AG09309 (cell line): ENCODE measurements at places on chromosomes 1 and 21.

DNA sequence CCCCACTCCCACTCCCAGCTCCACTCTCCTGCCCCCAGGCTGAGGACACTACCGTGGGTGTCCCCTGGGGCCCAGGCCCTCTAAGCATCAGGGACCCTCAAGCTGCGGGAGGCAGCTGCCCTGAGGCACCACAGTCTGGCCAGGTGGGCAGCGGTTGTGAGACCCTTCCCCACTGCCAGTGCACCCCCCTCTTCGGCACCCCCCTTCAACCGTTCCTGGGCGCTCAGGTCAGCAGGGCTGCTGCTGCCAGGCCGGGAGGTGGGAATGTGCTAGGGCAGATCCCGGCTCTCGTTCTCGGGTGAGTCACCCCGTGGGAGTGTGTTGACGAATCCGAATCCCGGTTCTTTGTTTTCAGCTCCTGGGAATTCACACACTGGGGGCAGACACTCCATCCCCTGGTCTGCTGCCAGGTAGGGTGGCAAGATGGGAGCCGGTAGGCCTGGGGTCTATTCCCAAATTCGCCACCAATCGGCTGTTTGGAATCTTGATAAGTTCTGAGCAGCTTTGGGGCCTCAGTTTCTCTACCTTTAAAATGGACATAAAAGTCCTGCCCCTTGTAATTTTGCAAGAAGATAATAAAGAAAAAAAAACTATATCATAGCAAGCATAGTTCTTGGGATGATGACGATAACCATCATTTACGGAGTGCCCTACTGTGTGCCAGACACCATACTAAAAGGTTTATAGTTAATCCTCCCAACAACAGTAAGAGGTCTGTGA lies 28.5 kb upstream of the CASZ1 start:
- peak; percentile 10 for DNase-seq

DNA sequence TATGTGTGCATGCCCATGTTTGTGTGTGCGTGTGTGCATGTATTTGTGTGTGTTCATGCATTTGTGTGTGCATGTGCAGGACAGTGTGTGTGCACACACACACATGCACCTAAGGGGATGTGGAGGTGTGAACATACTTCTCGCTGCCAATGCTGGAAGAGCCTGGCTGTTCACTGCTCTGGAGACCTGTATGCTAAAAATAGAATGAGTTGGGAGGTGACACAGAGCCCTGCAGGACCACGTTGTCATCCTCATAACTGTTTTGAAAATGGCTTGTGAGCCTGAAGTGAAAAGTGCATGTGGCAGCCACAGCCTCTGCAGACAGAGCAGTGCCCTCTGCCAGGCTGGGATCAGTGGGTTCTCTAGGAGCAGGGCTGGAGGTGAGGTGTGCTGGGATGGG lies 95.8 kb downstream of the AJAP1 start:
- no peak for DNase-seq

DNA sequence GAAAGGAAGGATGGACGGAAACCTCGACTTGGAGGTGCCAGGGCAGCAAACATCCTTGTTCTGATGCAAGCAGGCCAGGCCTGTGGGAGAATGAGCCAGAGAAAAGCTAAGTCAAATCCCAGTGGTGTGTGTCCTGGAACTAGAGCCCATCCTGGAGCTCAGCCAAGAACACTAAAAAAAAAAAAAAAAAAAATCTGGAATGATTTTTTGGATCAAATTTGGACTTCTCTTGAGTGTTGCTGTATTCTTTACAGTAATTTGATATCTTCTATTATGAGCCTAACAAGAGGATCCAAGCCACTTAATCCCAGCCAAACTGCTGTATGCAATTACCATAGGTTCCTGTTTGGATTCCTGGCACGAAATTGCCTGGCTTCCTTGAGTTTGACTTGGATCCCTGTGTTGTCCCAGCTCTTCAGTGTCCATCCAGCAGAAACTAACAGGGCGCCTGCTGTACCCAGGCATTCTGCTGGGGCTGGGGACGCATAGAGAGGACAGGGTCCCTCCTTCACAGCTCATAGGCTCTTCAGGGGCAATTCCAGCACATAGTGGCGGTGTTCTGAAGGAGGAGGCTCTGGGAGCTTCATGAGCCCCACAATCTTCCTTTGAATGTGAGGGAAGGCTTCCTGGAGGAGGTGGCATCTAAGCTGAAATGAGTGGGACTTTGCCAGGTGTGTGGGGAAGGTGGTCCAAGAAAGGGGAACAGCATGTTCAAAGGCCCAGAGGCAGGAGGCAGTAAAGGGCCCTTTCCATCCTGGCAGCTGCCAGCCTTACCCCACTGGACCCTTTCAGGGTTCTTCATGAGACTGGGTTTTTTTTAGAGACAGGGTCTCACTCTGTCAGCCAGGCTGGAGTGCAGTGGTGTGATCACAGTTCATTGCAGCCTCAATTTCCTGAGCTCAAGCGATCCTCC lies 24.7 kb downstream of the EPHX1 start:
- DNase-seq, result peak; percentile 55

DNA sequence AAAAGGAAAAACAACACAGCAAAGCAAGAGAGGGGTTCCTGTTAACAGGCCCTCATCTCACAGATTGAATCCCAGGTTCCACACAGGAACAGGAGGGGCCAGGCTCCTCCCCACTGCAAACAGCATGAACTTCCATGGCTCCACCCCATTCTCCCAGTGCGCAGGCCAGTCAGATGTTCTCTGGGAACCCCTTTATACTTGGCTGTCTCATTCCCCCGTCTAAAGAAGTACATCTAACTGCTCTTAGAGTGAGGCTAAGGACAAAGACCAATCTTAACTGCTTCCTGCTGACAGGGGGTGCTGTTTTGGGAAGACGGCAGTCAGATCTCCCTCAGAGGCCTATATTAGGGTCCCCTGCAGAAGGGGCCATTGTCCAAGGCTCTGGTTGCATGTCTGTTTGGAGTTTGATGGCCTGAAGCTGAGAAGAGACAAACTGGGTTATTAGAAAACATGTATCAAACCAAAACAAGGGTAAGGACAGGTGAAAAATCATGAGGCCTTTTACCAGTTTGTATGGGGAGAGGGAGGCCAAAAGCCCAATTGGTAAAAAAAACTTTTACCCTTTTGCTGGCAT lies 10.5 kb upstream of the NASP start:
- DNase-seq, result no peak

DNA sequence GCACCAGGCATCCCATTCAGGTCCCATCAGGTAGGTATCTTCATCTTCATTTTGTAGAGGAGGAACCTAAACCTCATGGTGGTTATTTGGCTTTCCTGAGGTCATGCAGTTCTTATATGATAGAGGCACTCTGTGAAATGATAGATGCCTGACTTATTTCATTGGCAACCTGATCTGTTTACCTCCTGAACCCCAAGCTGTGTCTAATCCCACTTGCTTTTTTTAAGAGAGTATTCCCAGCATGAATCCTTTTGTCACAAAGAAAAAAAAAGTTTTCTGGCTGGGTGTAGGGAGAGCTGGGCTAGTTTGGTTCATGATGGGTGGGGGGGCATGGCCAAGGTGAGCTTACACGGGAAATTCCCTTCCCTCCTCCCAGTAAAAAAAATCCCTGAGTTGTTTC lies 154.2 kb downstream of the TENT5C start:
- no peak for DNase-seq

DNA sequence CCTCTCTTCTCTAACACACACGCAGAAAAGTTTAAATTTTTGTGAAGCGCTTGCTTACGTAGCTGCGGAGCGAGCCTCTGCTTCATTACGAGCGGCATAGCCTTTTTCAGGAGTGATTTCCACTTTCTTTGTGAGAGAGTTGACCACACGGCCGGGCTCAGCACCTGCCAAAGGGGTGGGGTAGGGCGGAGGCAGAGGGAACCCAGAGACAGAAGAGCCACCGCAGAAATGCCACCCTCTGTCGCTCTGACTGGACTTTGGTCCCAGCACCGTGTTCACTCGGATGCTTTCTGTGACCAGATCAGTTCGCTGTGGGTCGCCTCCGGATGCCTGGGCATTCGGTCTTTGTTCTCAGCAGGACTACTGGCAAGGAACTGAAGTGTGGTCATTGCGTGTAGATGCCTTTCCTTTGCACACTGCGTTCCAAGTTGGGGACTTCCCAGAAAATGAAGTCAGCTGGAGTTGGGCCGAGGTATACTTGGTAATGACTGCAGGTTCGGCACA lies 883 bp downstream of the CHODL start:
- DNase-seq, result no peak

- DNase-seq, result no peak
Observed at GRCh38 chr1:155063550-155064110, at the start of gene EFNA4. Gene EFNA4 (plus strand): TSS chr1:155063740. CDS start chr1:155063824, 84 bp downstream.

- DNase-seq, result no peak
Observed at GRCh38 chr1:202323731-202324130, 18.0 kb downstream of the UBE2T start.

- DNase-seq, result no peak
Observed at GRCh38 chr1:205434738-205435137, 12.9 kb upstream of the LEMD1 start.

- DNase-seq, result no peak
Observed at GRCh38 chr1:230725256-230726012, 11.5 kb upstream of the AGT start.

- no peak for DNase-seq
Observed at GRCh38 chr1:230823426-230823825, 44.9 kb downstream of the C1orf198 start.

DNA sequence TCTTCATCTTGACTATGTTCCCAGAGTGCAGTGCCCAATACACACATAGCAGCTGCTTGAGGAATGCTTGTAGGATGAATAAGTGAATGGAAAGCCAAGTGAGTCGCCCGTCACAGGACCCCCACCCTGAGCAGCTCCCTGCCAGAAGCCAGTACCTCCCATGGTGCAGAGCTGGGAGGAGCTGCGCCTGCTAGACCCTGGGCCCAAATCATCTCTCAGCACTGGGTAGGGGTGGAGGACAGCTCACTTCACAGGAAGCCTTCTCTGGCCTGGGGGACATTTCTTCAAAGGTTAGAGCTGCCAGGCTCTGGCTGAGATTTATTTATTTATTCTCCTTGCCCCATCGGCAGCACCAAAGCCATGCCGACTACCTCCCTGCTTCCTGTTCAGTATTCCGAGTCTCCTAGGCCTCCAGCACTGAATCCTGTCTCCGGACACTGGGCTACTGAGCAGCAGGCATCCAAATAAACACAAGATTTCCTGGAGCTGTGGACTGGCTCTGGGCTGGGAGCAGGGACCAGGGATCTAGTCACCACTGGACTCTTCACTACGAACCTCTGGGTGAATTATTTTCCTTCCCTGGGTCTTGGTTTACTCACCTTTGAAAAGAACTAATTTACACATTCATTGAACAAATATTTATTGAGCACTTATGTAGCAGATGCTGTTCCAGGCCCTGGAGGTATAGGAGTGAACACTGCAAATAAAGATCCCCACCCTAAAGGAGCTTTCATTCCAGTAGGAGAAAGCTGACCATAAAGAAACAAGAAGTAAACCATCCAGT lies 187.7 kb downstream of the TRABD2B start:
- no peak for DNase-seq

- DNase-seq, result no peak
Observed at GRCh38 chr1:6443339-6444115, 19.0 kb downstream of the ESPN start.

DNA sequence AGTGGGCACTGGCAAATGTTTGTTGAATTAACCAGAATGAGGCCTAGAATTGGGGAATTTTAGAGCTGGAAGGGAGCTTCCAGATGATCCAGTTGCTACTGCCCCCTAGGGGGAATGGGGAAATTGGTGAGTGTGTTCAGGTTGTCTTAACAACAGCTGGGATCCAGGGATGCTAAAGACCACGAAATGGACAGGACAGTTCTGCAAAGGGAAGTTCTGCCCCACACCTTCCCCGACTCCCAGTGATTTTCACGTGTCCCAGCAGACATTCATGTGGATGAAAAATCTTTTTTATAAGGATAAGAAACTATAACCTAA lies 33.9 kb downstream of the TRIM62 start:
- DNase-seq, result no peak

GRCh38 chr1:46489169-46489637 lies 433 bp upstream of the DMBX1 start:
- no peak for DNase-seq

DNA sequence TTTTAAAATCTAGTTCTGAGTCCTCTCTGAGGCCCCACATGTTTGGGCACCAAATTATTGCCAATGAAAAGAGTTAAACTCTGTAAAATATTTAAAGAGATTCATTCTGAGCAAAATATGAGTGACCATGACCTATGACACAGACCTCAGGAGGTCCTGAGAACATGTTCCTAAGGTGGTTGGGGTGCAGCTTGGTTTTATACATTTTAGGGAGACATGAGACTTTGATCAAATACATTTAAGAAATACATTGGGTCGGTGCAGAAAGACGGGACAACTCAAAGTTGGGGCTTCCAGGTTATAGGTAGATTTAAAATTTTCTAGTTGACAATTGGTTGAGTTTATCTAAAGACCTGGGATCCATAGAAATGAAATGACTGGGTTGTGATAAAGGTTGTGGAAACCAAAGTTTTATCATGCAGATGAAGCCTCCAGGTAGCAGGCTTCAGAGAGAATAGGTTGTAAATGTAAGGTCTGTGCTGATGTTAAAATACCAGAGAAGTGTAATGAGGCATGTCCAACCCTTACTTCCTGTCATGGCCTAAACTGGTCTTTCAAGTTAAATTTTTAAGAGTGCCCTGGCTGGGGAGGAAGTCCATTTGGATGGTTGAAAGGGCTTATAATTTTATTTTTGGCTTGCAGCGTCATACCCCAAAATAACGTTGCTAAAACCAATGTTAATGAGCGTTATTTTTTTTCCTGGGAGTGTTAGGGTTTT lies 274.9 kb downstream of the NUF2 start:
- no peak for DNase-seq

GRCh38 chr1:229130028-229130668 lies 140.8 kb upstream of the RAB4A start:
- DNase-seq, result no peak

- DNase-seq, result no peak
Observed at GRCh38 chr1:74388855-74389254, 123.6 kb downstream of the LRRC53 start.

DNA sequence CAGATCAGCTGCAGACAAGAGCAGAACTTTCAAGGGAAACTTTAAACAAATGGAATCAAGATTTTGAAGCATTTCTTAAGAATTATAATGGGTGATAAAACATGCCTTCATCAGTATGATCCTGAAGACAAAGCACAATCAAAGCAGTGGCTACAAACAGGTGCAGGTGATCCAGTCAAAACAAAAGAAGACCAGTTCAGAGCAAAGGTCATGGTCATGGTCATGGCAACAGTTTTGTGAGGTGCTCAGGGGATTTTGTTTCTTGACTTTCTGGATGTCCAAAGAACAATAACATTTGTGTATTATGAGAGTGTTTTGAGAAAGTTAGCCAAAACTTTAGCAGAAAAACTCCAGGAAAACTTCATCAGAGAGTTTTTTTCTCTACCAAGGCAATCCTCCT lies 681.7 kb upstream of the PTBP2 start:
- DNase-seq, result no peak

DNA sequence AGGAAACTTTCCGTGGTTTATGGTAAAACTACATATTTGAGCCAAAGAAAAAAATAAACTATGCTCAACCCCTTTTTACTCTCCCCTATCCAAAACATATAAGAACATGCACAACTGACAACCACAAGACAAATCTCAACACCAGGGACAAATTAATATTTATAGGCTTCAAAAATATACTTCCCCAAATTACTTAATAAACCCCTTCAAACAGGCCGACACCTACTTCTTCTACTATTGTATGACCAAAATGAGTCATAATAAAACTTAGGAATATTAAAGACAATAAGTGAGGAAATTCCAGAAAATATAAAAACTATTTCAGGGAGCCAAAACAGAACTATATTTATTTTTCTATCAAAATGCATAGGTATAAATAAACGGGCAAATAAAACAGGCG lies 71.5 kb downstream of the TGFBR3 start:
- no peak for DNase-seq

- no peak for DNase-seq
Observed at GRCh38 chr1:80806431-80806830, 994.3 kb upstream of the ADGRL2 start.
